Calu3 (cell line): ENCODE measurements at places on chromosomes 7 and 10. TPM values are rescaled to one million over a fixed set of nuclear protein-coding genes. Genes with fewer than 3 reads are reported as not detected.

FAM24B gene
- total RNA-seq = 5.1 and 6.3 TPM in 2 replicates

EPO gene
- total RNA-seq = not detected in 2 replicates

RHOBTB1 gene
- total RNA-seq = 9.8 and 10.2 TPM in 2 replicates

GHRHR gene
- not detected in 2 replicates for total RNA-seq

SPAM1 gene
- total RNA-seq = not detected in 2 replicates

PNLIP gene
- not detected in 2 replicates for total RNA-seq

PON3 gene
- total RNA-seq = 5.3 and 6.5 TPM in 2 replicates

C7orf25 gene
- 10.1 and 10.4 TPM in 2 replicates for total RNA-seq

ZNF365 gene
- total RNA-seq = 4.0 and 4.3 TPM in 2 replicates

NKX2-3 gene
- total RNA-seq = not detected in 2 replicates

SH2D4B gene
- 0.24 TPM in 1 of 2 replicates, not detected in the other for total RNA-seq

RAPGEF5 gene
- 108 and 128 TPM in 2 replicates for total RNA-seq

HMX3 gene
- total RNA-seq = not detected in 2 replicates

DRGX gene
- not detected in 2 replicates for total RNA-seq
